Endothelial cell of umbilical vein (primary cell): ENCODE measurements at places on chromosomes 16 and 17.
A peak's percentile ranks its signal among the peaks of the same experiment; 100 is the strongest.

GRCh38 chr16:25692351-25692741 is 587 bp downstream of the HS3ST4 start:
- H3K27me3 ChIP-seq, result peaks cover 20% of the 10 kb centered on the region
- no peak overlapping the region for H3K27ac ChIP-seq
- DNase-seq, result no peak
- no peak overlapping the region for H3K4me3 ChIP-seq
- H3K36me3 ChIP-seq, result no peaks in the 10 kb centered on the region
- H3K4me1 ChIP-seq, result no peaks in the 10 kb centered on the region

DNA sequence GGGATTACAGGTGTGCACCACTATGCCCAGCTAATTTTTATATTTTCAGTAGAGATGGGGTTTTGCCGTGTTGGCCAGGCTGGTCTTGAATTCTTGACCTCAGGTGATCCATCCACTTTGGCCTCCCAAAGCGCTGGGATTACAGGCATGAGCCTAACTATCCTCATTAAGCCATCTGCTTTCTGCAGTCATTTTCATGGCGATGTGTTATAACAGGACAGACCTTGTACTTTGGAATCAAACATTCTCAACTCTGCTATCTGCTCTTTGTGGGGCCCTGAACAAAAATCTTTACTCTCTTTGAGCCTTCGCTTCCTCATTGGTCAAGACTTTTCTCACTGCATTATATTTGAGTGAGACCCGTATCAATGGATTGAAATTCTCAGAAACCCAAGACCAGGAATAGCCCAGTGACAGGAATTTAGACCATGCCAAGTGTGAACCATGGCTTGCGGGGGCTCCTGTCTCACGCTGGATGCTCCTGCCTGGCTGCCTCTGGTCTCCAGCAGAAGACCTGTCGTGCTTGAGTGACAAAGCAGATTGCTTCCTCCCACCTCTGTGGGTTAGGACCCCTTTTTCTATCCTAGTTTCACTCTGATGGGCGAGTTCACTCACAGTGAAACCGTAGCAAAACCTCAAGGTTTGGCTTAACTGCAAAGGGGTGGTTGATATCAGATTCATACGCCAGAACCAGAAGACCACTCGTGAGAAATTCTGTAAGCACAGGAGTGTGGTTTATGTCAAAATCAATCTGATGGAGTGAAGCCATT is 519.1 kb downstream of the MAF start:
- no peak overlapping the region for H3K4me3 ChIP-seq
- no peak for DNase-seq

DNA sequence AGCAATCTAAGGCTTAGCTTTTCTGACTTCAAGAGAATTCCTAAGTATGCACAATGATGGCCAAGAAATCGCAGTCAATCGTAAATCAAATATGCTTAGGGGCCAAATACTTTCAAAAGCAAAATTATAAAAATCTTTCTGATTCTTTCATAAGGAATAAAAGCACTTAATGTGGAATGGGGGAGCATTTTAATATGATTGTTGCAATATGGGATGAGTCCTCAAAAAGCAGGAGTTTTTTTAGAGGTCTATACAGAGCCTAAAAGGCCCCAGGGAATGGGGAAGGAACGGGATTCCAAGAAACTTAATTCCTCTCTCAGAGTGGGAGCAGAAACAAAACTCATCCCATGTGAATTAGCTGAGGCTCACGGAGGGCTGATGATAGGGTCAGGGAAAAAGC is 14.7 kb upstream of the SLC39A11 start:
- H3K27ac ChIP-seq, result no peak overlapping the region
- H3K4me1 ChIP-seq, result no peaks in the 10 kb centered on the region
- DNase-seq, result no peak
- no peak overlapping the region for H3K4me3 ChIP-seq
- H3K27me3 ChIP-seq, result no peaks in the 10 kb centered on the region

GRCh38 chr16:77169650-77170236 is 21.2 kb upstream of the MON1B start:
- peaks cover 6% of the 10 kb centered on the region for H3K27me3 ChIP-seq
- DNase-seq, result peak; percentile 36
- H3K27ac ChIP-seq, result no peak overlapping the region
- no peak overlapping the region for H3K4me3 ChIP-seq
- no peaks in the 10 kb centered on the region for H3K36me3 ChIP-seq

- peaks cover 19% of the 10 kb centered on the region for H3K36me3 ChIP-seq
- H3K4me1 ChIP-seq, result no peaks in the 10 kb centered on the region
- DNase-seq, result no peak
- H3K4me3 ChIP-seq, result no peak overlapping the region
- no peaks in the 10 kb centered on the region for H3K27me3 ChIP-seq
These were observed 32.6 kb downstream of the MED13 start for GRCh38 chr17:62032480-62032879.

- H3K4me1 ChIP-seq, result peaks cover 59% of the 10 kb centered on the region
- DNase-seq, result peak; percentile 96
- H3K36me3 ChIP-seq, result no peaks in the 10 kb centered on the region
- no peaks in the 10 kb centered on the region for H3K27me3 ChIP-seq
These were observed 71.2 kb upstream of the LGALS9 start for GRCh38 chr17:27559506-27560481.

GRCh38 chr16:54506214-54506580 is 219.6 kb upstream of the IRX3 start:
- no peak overlapping the region for H3K4me3 ChIP-seq
- H3K27me3 ChIP-seq, result no peaks in the 10 kb centered on the region
- H3K27ac ChIP-seq, result no peak overlapping the region
- H3K4me1 ChIP-seq, result peaks cover 4% of the 10 kb centered on the region

GRCh38 chr17:20074489-20074888 is 65.3 kb downstream of the SPECC1 start:
- H3K27ac ChIP-seq, result no peak overlapping the region
- no peaks in the 10 kb centered on the region for H3K4me1 ChIP-seq
- DNase-seq, result no peak
- H3K4me3 ChIP-seq, result no peak overlapping the region
